Kidney epithelial cell (primary cell): ENCODE measurements at places on chromosomes 7 and 10. TPM values are rescaled to one million over a fixed set of nuclear protein-coding genes. Genes with fewer than 3 reads are reported as not detected.

The LDB3 gene
- total RNA-seq, result 0.17 and 0.34 TPM in 2 replicates

The OSBPL3 gene
- 35.2 and 40.3 TPM in 2 replicates for total RNA-seq

The TMEM270 gene
- total RNA-seq, result not detected in 2 replicates

DNA sequence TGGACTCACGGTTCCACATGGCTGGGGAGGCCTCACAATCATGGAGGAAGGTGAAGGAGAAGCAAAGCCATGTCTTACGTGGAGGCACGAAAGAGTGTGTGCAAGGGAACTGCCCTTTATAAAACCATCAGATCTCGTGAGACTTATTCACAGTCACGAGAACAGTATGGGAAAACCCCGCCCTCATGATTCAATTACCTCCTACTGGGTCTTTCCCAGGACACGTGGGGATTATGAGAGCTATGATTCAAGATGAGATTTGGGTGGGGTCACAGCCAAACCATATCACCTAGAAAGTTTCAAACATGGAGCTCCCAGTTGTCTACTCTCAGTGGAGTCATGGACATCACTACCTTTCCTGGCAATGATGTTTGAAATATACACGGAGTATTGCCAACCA lies 49.6 kb downstream of the CYCS start:
- DNase-seq, result no peak

- DNase-seq, result no peak
Observed at GRCh38 chr7:74115326-74115725, 31.7 kb downstream of the LIMK1 start.

- DNase-seq, result no peak
Observed at GRCh38 chr7:47561715-47562446, 20.0 kb downstream of the TNS3 start.

DNA sequence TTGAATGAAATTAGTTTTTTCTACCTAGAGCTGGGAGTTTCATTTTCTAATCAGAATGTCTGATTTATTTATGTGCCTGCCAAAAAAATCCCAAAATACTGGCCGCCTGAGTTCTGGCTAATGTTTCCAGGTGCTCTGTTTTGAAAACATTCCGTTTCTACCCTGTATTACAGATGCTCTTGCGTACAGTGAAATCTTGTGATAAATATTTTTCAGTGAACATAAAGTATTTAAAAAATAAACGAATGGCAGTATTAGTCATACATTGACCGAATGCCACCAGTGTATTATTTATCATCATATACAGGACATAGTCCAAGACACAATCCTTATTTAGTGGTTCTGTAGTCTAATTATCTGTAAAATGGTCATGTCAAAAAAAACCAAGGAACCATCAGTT lies 102.8 kb downstream of the KAT6B start:
- DNase-seq, result no peak

GRCh38 chr7:151271699-151272355 lies 23.3 kb upstream of the SMARCD3 start:
- no peak for DNase-seq
